ENCODE measurements at places on chromosomes 5 and 9.

DNA sequence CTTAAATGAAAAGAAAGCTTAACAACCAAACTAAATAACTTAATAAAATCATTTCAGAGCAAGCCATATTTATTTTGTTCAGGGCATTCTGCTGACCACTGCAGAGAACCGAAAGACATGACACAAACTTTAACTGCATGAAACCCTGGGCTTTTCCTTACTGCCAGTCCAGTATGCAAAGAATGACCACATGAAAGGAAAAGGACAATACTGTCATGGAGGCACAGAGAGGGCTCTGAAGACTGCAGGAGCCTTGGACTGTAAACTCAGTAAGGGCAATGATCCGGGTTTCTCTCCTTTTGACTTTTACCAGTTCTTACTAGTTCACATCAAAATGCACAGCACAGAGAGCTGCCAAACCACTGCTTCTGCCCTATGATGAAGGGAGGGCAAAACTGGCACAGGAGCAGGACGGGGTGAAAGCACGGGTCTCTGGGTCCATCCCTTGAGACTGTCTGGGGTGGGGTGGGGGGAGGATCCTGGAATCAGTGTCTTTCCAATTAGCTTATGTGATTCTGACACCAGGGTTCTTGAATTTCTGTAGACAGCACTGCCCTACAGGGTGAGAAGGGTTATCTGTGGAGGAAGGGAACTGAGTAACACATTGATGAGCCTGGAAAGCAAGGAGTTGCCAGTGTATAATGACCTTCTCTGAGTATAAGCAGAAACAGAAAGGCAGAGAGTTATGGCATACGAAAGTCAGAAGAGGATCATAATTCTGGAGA lies 44.7 kb downstream of the RNF130 start:
- no peak for DNase-seq

GRCh38 chr5:76718880-76719279 lies 3.0 kb downstream of the F2R start:
- DNase-seq, result no peak

- DNase-seq, result no peak
Observed at GRCh38 chr5:95800553-95800952, 22.0 kb downstream of the GLRX start.

DNA sequence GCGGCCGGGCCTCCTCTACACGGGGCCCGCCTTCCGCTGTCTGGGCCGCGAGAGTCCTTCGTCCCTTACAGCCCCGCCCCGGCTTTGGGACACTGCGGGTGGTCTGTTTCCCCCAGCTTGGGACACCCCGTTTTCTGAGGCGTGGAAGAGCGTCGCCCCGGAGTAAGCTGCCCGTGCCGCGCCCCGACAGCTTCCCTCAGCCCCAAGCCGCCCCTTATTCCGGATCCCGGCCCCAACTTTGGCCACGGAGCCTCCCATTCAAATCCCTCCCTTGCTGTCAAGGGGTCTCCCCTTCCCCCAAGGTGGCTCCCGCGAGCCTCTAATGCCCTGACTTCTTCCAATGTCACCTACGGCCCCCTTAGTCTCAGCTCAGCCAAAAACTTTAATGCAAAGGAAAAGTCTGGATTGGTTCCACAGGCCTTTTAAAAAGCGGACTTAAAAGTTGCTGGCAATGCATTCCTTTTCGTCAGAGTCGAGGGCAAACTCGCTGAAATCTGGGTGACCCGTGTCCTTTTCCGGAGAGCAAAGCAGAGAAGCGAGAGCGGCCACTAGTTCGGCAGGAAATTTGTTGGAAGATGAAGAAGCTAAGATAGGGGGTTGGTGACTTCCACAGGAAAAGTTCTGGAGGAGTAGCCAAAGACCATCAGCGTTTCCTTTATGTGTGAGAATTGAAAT lies 19.8 kb downstream of the EXOSC2 start:
- DNase-seq, result no peak

DNA sequence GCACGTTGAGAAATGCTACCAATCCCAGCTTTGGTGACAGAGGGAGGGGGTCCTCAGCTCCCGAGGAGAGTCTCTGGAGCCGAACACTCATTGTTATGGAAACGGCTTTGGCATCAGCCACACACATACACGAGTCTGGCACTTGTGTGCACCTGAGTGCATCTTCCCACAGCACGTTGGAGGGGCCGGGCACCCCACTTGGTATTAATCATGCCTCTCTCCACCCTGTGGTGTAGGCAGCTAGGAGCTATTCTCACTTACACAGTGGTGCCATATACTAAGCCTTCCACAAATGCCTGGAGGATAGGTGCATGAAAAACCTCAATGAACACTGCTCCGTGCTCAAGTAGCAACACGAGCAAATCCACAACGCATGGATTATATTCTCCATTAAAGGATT lies 133.9 kb upstream of the PANK3 start:
- no peak for DNase-seq

DNA sequence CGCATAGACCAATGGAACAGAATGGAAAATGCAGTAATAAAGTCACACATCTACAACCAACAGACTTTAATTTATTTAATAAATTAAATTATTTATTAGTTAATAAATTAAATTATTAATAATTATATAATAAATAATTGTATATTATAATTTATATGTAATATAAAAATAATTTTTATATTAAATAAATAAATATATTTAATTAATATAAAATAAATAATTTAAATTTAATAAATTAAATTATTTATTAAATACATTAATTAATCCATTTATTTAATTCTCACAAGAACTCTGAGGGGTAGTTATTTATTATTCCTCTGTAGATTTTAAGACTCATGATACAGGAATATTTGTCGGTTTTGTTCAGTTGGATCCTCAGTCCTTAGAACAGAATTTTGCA lies 176.1 kb upstream of the ADAMTS19 start:
- DNase-seq, result no peak

DNA sequence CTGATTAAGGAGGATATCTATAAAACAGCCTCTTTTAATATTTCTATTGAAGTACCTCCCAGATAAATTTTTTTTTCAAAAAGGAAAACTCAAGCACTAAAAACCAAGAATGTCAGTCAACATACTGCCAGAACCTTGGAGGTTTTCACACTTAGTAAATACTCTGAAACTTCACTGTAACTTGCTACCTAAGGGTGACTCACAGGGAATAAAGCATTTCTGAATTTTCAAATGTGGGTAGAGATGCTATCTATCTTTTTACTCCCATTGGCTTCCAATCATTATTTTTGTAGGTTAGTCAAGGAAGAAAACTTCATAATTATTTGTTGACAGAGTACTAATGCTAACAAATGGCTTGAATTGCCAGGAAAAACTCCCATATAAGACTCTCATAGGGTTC lies 46.1 kb downstream of the SLC25A46 start:
- no peak for DNase-seq

DNA sequence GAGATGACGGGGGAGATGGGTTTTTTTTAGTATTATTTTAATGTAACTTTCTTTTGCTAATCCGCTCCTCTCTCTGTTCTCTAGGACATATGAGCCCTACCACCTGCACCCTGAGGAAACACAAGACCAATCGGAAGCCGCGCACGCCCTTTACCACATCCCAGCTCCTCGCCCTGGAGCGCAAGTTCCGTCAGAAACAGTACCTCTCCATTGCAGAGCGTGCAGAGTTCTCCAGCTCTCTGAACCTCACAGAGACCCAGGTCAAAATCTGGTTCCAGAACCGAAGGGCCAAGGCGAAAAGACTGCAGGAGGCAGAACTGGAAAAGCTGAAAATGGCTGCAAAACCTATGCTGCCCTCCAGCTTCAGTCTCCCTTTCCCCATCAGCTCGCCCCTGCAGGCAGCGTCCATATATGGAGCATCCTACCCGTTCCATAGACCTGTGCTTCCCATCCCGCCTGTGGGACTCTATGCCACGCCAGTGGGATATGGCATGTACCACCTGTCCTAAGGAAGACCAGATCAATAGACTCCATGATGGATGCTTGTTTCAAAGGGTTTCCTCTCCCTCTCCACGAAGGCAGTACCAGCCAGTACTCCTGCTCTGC lies 4.8 kb downstream of the MSX2 start:
- DNase-seq, result no peak

- no peak for DNase-seq
Observed at GRCh38 chr9:36924757-36925432, 109.2 kb downstream of the PAX5 start.

- DNase-seq, result peak; percentile 53
Observed at GRCh38 chr9:91131433-91131839, 230.3 kb downstream of the AUH start.

DNA sequence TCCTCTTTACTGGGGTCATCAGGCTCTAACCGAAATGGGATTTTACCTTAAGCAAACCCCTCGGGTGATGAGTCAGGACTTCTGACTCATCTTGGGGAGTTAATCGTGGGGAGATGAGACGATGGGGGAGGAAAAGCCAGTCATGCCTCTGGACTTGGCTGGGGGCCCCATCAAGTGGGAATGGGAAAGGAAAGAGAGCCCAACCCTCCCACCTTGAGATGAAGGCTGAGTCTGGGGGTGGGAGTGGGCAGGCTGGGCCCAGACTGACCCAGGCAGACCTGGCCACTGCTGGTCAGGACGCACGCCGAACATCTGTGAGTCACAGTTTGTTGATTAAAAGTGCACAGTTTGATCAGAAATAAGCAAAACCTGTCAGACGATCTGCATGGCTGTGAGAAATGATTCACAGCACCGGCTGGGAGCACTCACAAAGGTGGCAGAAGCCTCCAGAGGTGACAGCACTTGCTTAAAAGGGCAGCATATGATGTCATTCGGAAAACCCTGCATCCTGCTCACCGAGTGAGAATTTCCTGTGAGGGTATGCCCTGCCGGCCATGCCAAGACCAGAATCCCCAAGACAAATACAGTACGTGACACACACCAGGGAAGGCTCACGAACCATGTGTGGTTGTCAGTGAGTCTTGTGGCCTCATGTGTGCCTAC lies 50.0 kb upstream of the SLC25A51 start:
- DNase-seq, result peak; percentile 6

- no peak for DNase-seq
Observed at GRCh38 chr9:92608909-92609445, 61.0 kb downstream of the IPPK start.

DNA sequence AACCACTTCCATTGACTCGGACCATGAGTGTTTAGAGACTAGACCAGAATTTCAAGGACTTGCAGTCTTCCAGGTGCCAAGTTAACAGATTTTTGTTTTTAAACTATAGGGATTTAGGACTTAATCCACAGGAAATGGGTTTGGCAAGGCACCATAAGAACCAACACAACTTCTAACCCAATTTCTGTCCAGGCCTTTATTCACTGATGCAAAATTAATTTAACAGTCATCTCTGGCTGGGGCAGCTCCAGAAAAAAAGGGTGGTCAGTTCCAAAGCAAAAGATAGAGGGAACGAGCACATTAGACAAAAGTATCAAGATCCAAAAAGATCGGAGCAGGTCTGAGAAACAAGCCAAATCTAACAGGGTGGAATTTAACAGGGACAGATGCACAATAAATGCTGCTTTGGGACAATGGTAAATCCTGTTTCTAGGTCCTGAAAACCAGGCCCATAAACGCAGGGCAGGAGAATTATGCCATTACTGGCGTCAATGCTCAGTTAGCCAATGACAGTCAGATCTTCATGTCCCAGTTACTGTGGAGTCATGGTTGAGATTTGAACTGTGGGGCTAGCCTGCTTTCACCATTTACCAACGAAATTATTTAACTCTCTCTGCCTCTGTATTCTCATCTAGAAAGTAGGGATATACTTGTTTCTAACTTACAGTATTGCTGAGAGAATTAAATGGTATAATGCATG lies 590.8 kb upstream of the BRINP1 start:
- DNase-seq, result no peak

DNA sequence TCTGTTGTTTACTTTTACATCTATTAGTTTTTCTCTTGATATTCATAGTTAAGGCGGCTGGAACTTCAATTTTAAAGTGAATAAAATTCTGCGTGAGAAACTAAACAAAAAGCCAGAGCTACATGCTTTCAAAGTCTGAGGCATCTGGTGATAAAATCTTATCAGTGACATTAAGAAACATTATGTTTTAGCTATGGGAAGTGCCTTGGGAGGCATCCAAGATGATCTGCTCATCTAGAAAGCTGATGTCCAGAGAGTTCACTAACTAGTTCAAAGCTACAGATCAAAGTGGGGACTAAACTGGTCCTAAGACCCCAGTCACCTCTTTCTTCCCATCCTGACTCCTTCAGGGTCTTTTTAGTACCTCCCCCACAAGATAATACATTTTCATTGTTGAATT lies 37.2 kb downstream of the MRPS27 start:
- no peak for DNase-seq

DNA sequence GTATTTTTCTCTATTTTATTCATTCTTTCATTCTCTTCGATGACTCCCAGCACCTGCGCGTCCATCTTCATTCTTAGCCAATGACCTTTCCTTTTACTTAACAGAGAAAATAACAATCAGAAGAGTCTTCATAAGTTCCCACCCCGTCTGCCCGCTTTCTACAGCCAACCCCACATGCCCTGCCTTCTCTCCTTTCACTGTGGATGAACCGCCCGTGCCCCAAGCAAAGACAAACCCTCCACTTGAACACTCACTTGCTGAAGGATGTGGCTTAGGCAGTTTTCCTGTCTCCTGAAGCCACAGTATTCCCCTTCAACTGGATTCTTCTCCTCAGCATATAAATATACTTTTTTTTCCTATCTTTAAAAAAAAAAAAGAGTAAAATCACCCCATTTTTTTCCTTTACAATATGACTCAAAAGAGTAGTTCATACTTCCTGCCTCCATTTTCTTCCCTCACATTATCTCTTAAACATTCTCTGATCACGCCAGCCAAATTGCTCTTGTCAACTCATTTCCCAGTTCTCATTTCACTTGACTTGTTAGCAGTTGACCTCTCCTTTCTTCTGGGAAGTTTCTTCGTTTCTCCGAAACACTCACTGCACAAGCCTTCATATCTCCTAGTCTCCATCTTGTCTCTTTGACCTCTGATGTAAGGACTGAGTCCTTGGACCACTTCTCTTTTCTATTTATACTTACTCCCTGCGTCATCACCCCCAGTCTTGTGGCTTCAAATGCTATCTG lies 11.1 kb downstream of the NIPSNAP3B start:
- DNase-seq, result no peak

- DNase-seq, result no peak
Observed at GRCh38 chr9:125989524-125990180, 242.5 kb downstream of the PBX3 start.

- no peak for DNase-seq
Observed at GRCh38 chr9:81771571-81771970, 82.2 kb upstream of the TLE1 start.

DNA sequence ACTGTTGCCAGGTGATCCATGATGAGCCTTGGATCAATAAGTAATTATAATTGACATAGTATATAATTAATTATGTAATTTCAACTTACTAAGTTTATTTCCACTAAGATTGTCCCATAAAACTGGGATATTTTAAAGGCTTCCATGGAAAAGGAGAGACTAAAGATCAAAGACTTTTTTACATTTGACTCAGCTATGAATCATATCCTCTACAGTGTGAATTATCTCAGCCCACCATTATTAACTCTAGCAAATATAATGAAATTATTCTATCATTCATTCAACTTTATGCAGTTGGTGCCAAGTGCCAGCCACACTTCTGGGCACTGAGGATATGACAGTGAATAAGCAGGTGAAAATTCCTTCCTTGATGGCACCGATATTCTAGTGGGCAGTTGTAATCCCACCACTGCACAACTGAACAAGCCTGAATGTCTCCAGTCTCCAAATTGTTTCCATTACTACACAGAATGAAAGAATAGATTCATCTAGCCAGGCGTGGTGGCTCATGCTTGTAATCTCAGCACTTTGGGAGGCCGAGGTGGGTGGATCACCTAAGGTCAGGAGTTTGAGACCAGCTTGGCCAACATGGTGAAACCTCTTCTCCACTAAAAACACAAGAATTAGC lies 21.9 kb upstream of the TXN start:
- DNase-seq, result no peak

Measured in activated gamma-delta T cell treated with Interleukin-2 at 50 U/mL for 16 hours (primary cell).